ENCODE measurements at places on chromosomes 3 and 15.
A peak's percentile ranks its signal among the peaks of the same experiment; 100 is the strongest.

GRCh38 chr3:119492810-119493209, 5.5 kb upstream of the TIMMDC1 start:
- peak; percentile 23 for DNase-seq

DNA sequence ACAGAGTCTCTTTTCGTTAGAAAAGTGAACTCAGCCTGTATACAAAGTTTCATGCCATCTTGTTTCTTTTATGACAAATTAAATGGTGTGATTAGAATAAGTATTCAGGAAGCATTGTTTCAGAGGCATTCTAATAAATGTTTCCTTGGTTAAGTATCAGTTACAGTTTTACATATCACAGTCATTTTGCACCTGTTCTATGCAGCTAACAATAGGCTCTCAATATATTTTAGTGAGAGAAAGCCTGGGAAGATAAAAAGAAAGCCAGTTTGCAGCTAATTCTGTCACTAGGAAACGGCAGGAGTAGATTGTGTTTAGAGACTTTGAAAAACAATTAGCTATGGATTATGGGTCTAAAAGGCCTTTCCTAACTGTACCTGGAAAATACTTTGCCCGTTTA, 252.8 kb downstream of the ZIC1 start:
- DNase-seq, result no peak

DNA sequence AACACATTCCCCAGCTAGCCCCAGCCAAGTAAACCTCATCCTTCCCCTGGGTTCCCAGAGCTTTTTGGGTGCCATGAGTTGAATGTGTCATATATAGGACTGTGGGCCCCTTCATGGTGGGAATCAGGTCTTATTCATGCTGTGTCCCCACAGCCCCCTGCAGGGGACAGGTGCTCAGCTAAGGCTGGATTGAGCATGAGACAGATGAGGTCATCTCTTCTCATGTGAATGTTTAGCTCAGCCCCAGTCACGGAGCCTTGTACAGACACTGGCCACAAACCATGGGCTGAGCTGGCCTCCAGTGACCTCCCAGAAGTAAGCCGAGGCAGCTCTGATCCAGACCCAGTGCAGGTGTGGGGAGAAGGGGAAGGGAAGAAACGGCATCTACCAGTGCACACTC, 70.7 kb downstream of the C3orf70 start:
- no peak for DNase-seq

DNA sequence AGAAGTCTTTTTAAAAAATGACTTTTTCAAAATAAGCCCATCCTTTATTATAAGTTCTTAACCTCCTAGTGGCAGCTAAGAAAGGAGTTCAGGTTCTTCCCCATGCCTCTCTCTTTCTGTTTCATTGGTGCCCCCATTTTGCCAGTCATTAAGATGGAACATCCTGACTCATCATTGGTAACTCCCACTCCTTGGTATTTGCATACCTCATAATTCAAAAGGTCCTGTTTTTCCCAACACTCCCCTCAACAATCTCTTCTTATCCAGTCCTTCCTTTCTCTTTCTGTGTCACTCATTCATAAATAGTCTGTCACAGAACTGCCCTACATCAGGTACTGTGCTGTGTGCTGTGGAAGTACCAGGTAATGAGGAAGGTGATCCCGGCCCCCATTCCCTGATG, 394.0 kb downstream of the FOXP1 start:
- peak; percentile 69 for DNase-seq

- DNase-seq, result no peak
Observed at GRCh38 chr3:59192473-59192872, 142.6 kb upstream of the CFAP20DC start.

DNA sequence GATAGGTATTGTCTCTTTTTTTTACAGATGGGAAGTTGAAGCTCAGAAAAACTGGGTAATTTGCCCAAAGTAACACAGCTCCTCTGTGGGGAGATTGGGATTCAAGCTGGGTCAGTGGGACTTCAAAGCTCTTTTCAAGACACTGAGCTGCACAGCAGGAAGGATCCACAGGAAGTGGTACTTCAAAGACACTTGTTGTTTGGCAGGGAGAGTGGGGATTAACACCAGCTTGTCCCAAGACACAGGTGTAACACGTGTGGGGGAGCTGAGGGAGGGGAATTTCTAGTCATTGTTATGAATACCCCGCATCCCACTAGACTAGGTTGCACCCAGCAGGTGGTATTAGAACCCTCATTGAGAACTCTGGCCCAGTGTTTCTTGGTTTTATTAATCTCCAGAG, 116.0 kb downstream of the FOXB1 start:
- DNase-seq, result no peak

GRCh38 chr3:142651711-142652110, 55.5 kb downstream of the PLS1 start:
- no peak for DNase-seq

DNA sequence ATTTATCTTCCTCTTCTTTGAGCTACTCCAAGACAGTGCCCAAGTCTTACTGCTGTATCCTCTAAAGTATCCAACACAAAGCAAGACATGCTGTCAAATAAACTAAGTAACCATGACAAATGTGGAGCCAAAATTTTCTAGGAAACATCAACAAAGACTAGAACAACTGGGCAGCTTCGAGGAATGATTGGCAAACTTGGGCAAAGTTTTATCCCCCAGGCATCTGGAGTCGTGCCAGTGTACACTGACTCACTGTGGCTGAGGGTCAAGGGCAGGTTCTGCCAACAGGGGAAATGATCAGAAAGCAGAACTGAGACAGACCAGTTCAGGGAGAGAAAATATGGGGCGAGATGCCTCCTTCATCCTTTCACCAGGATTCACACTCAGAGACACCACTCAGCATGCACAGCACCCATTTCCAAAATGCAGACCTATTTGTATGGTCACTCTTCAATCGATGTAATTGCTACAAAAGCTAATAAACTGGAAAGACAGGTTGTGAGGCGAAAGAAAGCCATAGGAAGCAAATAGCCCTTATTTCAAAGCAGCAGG, 65.8 kb downstream of the MB21D2 start:
- DNase-seq, result peak; percentile 84

GRCh38 chr15:82312586-82313349, 36.5 kb downstream of the GOLGA6L10 start:
- no peak for DNase-seq

- DNase-seq, result no peak
Observed at GRCh38 chr15:55990998-55991397, 2.4 kb downstream of the NEDD4 start.

- no peak for DNase-seq
Observed at GRCh38 chr3:55307622-55308021, 179.5 kb downstream of the WNT5A start.

GRCh38 chr3:188817935-188818269, 353.9 kb upstream of the TPRG1 start:
- peak; percentile 62 for DNase-seq

DNA sequence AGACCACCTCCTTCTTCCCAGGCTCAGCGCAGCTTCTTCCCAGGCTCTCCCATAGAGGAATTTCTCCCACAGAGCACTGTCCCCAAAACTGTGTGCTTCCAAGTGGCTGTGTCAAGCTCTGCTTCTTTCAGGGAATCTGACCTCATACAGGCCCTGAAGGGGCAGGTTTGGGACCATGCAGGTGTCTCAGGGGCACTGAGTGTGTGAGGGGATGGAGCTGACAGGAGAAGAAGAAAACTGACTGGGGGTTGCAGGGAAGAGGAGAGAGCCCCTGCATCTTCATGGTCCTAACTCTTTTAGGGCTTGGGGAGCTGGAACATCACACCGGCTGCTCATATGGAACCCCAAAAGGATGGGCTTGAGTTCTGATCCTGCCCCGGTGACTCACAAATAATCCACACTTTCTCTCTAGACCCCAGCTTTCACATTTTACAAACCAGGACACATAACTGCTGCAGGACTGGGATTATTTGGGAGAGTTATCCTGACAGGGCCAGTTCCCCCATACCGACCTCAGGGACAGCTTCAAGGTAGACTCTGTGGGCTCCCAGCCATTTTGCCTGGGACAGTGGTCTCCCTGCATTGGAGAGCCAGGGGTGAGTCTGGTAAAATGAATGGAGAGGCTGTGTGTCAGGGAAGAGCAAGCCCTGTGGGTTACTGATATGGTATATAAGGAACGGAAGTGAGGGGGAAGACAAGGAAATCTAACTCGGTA, 316.1 kb downstream of the TLE3 start:
- no peak for DNase-seq

DNA sequence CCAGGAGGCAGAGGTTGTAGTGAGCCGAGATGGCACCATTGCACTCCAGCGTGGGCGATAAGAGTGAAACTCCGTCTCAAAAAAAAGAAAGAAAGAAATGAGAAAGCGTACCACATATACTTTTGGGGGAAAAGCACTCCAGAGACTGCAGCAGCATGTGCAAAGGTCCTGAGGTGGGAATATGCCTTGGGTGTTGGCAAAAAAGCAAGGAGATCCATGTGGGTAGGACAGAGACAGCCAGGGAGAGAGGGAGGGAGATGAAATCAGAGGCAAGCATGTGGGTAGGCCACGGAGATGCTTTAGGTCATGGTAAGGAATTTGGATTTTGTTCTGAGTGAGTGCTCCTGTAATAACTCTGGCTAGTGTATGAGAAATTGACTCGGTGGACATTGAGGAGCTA, 3.7 kb upstream of the SH3BP5 start:
- DNase-seq, result no peak

DNA sequence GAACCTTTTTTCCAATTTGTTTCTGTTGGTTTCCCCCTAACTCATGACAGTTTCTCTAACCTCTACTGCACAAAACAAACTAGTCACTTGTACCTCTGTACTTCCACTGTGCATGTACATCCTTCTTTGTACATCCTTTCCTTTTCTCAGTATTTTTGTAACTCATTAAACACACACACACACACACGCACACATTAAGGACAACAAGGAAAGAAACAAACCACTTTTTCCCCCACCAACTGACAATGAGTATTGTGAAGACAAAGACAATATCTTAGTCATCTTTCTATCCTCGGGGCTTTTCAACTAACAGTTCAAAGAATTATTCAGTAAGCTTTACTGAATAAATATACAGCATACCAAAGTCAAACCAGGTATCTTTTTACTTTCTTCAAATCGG, 170.5 kb downstream of the VPS13C start:
- no peak for DNase-seq

- DNase-seq, result no peak
Observed at GRCh38 chr3:120172070-120172469, 77.8 kb upstream of the GSK3B start.

DNA sequence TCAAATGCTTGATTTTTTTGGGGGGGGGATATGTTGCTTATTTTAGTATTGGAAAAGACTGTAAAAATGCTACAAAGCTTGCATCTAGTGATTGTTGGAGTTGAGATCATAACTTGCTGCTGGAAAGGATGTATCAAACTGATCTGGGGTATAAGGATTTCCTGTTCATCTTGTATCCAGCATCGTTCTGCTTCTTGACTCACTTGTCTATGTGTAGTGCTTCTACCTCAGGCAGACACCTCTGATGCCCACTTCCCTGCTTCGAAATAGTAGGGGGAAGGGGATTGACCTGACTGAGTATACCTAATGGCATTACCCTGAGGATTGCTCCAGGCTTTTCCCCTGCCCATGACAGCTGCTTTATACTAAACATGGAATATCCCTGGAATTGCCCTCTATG, 42.7 kb downstream of the STT3B start:
- no peak for DNase-seq

DNA sequence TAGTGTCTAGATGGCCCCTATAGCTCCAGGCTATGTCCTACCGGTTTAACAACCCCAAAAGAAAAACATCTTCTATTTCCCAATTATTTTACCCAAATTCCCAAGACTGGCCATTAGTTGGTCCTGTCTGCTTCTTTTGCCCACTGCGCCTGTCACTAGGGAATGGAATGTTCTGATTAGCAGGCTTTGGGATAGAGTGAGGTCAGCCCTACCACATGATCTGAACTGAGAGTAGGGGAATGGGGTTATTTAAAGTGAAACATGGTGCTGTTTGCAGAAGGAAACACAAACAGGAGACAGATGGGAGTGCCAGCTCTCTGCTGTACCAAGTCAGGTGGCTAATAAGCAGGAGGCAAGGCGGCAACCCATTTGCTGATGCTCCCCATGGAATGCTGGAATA, 635.6 kb upstream of the CFAP20DC start:
- no peak for DNase-seq

GRCh38 chr3:140586311-140586710, 91.6 kb upstream of the TRIM42 start:
- DNase-seq, result no peak

GRCh38 chr15:48493084-48493762, 152.3 kb downstream of the FBN1 start:
- DNase-seq, result no peak

GRCh38 chr15:61518191-61518950, 289.3 kb upstream of the RORA start:
- DNase-seq, result no peak

DNA sequence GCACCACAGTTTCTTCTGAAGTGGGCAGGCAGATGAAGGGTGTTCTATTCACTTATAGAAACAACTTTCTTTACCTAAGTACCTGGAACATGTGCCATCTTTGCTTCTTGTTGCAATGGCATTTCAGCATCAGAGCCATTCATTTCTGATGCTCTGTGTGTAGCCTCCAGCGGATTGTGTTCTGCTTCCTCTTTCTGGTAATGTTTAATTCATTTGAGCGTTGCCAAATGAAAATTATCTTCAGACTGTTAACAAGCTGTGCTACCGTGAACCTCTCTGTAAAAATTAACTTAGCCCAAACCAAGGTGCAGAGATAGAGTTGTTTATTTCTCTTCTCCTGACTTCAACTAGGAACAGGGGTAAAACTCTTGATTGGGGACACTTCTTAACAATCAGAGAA, 302.0 kb downstream of the EDEM1 start:
- peak; percentile 10 for DNase-seq

- DNase-seq, result no peak
Observed at GRCh38 chr3:54746722-54747121, 181.1 kb downstream of the LRTM1 start.

GRCh38 chr3:186152361-186152798, 43.5 kb upstream of the ETV5 start:
- DNase-seq, result no peak

DNA sequence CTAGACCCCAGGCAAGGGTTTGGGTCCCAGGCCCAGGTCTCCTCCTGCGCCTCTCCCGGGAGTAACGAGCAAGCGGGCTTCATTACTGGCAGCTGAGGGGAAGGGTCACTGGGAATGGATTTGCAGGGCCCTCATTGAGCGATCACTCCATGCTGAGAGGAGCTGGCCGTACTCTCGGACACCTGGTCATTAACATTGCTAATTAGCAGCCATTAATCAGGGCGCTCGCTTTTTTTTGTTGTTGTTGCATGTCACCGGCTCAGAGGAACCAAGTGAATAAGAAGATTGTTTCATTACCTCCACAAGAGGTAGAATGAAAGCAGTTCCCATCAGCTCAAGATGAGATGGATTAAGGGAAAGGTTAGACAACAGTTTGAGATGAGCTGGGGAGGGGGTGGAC, 293.0 kb upstream of the ATP11B start:
- no peak for DNase-seq

DNA sequence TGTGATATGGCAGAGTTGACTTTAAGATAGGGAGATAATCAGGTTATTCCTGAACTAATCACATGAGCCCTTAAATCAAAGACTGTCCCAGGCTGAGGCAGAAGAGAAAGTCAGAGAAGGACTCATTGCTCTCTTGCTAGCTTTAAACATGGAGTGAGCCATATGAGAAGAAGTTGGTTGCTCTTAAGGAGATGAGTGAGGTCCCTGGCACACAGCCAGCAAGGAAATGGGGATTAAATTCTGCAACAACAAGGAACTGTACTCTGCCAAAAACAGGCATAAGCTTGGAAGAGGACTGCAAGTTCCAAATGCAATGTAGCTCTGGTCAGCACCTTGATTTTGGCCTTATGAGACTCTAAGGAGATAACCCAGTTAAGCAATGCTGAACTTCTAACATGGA, 457.0 kb downstream of the PLOD2 start:
- DNase-seq, result no peak

- no peak for DNase-seq
Observed at GRCh38 chr15:89747708-89748682, 3.1 kb downstream of the MESP1 start.

- DNase-seq, result peak; percentile 19
Observed at GRCh38 chr3:18988614-18989229, 159.6 kb upstream of the KCNH8 start.

All from inflammatory macrophage treated with lipopolysaccharide for 1 hour (primary cell).